ENCODE measurements at places on chromosomes 2 and 18.

GRCh38 chr2:241417626-241418025 is 61.5 kb downstream of the FARP2 start:
- no peak for DNase-seq

DNA sequence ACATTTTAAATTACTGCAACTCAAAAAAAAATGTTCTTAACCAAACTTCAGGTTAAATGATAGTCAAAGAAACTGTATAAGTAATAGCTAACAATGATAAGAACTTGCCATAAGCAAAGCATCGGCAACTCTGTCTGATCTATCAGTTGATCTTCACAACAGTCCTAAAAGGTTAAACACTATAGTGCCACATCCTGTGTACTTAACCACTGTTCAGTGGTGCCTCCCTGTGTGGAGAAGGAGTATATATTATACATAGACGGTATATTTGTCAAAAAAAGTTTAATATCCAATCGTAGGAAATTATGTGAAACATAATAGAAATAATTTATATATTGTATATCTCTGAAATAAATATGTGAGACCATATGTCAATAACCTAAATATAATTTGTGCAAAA is 13.0 kb downstream of the DTNA start:
- DNase-seq: no peak

DNA sequence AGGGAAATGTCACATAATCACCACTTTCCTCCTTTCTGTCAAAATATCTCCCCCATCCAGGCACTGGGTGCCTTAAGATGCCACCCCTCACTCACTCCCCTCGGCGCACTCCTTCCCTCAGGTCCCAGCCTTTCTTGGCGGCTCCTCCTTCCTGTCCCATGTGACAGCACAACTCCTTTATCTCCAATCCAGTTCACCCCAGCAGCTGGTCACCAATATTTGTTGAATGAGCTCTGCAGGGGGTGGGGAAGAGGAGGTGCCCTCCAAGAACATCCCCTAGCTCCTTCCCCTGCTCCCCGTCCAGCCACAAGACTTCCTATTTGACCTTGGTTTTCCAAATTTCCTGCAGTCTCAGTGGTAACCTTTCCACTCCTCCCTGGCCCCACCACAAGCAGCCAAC is 31.6 kb upstream of the ID2 start:
- no peak for DNase-seq

DNA sequence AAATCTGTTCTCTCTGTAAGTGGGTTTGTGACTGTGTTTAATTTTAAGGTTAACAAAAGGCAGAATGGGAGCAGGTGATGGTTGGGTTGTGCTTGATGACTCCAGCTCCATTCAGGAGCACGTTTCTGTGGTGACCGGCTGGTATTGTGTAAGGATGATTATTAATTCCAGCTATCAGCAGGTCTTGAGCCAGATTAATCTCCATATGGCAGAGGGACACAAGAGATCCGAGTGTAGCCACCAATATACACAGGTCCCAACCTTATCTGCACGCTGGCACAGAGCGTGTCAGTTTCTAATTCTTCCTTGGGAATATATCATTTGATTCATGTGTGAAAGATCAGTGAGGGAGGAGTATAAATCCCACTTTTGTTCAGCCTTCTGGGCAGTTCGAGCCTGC is 199.0 kb upstream of the DCC start:
- DNase-seq: no peak

DNA sequence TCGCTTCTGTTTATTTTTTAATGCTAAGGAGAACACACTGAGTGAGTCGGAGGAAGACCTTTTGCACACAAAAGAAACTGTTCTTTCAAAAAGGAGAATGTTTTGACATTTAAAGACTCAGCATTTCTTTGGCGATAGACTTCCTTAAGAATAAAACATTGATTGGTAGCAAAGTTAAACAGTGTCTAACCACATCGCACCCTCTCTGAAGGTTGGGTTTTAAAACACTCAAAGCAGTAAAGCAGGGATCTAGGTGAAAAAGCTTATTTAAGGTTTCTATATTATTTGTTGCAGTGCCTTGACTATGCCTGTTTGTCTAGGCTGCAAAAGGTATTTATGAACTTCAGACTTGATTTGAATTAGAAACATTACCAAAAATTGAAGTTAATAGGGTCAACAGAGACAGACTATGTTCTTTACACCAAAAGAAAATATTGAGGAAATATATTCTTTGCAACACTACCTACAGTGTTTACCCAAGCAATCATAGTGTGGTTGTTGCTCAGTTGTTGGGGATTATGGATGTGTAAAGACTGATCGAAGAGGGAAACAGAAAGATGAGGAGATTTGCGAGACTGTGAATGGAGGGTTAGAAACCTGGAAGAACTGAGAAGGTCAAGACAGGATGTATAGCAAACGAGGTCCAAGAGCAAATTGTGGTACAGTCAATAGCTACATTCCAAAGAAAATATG is 297.8 kb upstream of the SLC39A10 start:
- no peak for DNase-seq

GRCh38 chr2:7203056-7203467 is 285.9 kb downstream of the RNF144A start:
- peak; percentile 28 for DNase-seq

GRCh38 chr18:68783506-68783905 is 14.4 kb upstream of the CCDC102B start:
- no peak for DNase-seq

Measured in stimulated activated CD4-positive, alpha-beta T cell treated with anti-CD3 and anti-CD28 coated beads, Interleukin-1b, Interleukin-23, amount 100 ng/mL, for 1 hour (primary cell).